ENCODE measurements at places on chromosomes 4 and X.

- DNase-seq, result no peak
Observed at GRCh38 chr4:27145597-27145996, 285.0 kb downstream of the STIM2 start.

DNA sequence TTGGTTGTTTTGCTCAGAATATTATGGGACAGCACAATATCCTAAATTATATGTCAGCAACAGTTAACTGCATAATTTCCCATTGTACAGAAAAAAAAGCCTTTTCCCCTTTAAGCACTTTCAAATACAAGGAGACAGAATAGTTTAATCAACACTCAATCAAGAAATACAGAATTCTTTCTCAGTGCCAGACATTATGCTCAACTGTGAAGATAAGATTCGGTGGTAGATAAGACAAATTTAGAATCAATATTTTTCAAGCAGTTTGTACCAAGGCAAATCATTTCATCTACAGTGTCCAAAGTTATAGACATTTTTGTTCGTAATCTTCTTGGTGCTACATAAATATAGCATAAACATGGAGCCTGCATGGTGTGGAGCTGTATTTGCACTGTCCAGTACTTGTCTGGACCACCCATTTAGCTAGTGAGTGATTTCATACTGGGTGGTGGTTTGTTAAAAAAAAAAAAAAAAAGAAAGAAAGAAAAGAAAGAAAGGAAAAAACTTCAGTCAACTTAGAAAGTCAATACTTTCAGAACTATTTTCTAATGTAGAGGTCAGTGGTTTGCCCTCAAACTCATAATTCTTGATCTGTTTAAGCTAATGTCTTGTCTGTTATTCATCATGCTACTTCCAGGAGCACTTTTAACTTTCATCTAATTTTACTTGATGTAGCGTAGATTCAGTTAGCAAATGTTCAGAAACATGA lies 522.9 kb downstream of the FAT4 start:
- DNase-seq, result no peak

DNA sequence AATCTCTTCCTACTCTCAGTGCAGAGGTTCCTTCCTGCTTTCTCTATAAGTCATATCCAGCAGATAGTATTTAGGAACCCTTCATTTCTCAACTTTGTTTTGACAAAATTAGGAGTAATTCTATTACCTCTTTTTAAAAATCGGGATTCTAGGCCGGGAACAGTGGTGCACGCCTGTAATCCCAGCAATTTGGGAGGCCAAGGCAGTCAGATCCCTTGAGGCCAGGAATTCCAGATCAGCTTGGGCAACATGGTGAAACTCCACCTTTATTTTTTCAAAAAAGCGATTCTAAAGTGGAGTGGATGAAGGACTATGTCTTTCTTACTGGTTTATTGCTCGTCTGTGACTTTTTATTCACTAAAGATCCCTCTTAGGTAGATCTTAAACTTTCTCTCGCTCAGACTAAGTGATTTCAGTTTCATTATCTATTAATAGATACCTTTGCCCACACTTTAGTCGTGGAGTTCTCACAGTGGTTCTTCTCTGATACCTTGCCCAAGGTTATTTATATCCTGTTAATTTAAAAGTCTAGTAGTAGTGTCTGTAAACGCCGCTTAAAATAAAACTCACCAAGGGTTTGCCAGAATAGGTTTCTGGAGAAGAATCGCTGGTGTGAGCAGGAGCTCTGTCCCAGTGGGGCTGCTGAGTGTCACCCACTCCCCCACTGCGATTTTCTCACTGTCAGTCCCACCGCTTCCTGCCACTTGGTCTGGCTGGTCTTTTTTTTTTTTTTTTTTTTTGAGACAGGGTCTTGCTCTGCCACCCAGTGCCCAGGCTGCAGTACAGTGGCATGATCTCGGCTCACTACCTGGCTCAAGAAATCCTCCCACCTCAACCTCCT lies 27.0 kb upstream of the TMEM131L start:
- DNase-seq, result peak; percentile 57

DNA sequence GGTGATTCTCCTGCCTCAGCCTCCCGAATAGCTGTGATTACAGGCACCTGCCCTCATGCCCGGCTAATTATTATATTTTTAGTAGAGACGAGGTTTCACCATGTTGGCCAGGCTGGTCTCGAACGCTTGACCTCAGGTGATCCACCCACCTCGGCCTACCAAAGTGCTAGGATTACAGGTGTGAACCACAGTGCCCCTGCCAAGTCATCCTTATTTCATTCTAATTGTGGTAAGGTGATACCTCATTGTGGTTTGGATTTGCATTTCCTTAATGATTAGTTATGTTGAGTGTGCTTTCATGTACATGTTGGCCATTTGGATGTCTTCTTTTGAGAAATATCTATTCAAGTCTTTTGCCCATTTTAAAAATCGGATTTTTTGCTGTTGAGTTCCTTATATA lies 93.0 kb downstream of the USP9X start:
- DNase-seq, result peak; percentile 25

- no peak for DNase-seq
Observed at GRCh38 chr4:11297627-11298026, 131.1 kb downstream of the HS3ST1 start.

- DNase-seq, result no peak
Observed at GRCh38 chrX:46648660-46649059, 75.1 kb downstream of the CHST7 start.

GRCh38 chr4:185950891-185951290 lies 118.1 kb upstream of the TLR3 start:
- no peak for DNase-seq

- DNase-seq, result no peak
Observed at GRCh38 chrX:23908219-23909004, 606 bp downstream of the CXorf58 start.

- DNase-seq, result no peak
Observed at GRCh38 chr4:76105652-76106051, 31.1 kb downstream of the ART3 start.

- no peak for DNase-seq
Observed at GRCh38 chr4:133402616-133403015, 253.5 kb downstream of the PCDH10 start.

GRCh38 chrX:40278340-40279090 lies 180.8 kb upstream of the BCOR start:
- peak; percentile 78 for DNase-seq

GRCh38 chr4:125010796-125011503 lies 298.4 kb upstream of the ANKRD50 start:
- no peak for DNase-seq

DNA sequence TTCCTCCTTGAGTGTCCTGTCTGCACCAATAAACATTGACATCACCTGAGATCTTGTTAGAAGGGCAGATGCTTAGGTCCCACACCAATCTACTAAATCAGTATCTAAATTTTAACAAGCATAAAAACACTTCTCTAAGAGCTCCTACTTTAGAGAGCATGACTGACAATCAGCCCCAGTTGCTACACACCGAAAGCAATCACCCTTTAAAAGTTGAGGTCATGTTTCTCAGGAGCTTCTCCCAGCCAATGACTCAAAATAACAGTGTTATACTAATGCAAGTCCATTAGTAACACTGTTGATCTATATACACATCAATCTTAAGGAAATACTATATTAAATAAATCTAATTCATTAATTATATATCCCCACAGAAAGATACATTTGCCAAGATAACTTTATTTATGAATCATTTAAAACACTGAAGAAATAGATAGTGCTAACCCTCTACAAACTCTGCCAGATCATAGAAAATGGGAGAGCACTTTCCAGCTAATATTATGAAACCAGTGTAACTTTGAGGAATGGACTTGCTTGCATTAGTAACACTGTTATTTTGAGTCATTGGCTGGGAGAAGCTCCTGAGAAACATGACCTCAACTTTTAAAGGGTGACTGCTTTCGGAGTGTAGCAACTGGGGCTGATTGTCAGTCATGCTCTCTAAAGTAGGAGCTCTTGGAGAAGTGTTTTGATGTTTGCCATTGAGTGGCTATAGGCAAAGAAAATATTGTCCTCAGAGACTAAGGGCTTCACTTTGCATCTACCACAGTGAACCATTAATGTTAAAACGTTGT lies 109.8 kb upstream of the HDX start:
- DNase-seq, result no peak

GRCh38 chr4:121707344-121707743 lies 10.6 kb upstream of the ANXA5 start:
- DNase-seq, result no peak

GRCh38 chr4:134591326-134591725 lies 389.7 kb upstream of the PABPC4L start:
- no peak for DNase-seq

- DNase-seq, result peak; percentile 44
Observed at GRCh38 chrX:65706041-65706828, 38.8 kb downstream of the MSN start.

GRCh38 chr4:2689114-2689513 lies 67.0 kb downstream of the TNIP2 start:
- no peak for DNase-seq

- no peak for DNase-seq
Observed at GRCh38 chrX:153820601-153821000, 9.7 kb downstream of the PDZD4 start.

GRCh38 chr4:99088023-99088449 lies 552 bp downstream of the ADH5 start:
- peak; percentile 17 for DNase-seq

DNA sequence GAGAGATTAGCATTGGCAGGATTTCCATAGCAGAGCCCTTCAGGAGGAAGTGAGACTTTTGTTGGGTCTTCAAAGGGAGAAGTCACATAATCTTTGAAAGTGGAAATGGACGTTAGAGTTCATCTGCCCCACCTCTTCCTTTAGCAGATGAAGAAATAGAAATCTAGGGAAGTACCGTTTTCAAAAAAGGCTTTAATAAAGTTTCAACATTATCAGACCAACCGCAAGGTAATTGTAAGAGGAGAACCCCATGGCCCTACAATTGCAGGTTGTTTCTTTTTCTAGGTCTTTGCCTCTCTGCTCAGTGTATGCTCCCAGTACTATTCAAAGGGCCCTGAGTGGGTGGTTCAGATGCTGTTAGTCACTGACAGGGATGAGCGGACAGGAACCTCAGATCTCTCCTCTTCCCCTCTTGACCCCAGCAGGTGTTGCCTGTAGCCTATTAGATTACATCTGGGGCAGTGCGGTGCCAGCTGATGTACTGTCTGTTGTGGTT lies 48.6 kb upstream of the AP1S2 start:
- DNase-seq, result no peak

DNA sequence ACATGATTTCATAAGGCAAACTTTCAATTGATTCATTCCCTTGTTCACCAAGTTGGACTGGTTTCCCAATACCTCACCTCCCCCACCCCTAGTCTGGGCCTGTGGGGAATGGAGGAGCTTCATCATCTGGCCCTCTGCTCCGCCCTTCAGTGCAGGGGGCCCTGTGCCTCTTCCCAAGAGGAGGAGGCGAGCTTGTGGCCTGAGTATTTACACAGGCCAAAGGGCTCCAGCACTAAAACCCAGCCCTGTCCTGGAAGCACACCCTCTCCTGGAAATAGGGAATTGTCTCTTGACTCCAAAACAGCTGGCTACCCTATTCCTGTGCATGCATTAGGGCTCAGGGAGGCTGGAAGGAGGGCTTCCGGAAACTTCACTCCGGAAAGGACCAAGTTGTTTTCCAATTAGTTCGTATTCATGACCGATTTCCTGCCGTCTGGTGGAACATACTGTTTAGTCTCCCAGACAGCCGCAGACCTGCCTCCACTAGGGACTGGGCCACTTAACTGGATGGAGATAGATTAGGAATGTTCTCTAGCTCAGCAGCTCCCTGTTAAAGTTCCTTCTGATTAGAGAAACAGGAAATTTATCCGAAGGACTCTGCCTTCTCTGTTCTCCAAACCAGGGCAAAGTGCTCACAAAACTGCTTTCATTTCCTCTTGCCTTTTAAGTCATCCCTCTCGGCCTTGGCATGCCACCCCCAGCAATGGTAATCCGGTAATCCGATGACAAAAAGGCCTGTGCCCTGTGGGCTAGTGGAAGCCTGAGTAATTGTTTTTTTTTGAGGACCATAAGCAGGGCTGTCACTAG lies 5.8 kb downstream of the SRPX2 start:
- DNase-seq, result no peak

DNA sequence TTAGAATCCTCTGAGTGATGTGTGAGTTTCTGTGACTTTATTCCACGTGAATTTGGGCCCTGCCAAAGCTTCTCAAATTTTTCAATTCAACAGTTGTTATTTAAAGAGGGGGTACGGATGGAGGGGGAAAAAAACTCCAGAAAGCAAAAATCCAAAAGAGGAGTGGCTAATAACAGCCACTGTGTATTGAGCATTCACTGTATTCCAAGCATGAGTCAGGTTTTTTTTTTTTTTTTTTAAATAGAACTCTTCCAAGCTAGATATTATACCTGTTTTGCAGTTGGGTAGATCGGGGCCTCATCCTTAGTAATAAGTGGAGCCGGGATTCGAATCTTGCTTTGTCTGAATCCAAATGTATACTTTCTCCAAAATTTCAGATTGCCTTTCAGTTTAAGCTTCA lies 6.4 kb upstream of the RHOH start:
- no peak for DNase-seq

DNA sequence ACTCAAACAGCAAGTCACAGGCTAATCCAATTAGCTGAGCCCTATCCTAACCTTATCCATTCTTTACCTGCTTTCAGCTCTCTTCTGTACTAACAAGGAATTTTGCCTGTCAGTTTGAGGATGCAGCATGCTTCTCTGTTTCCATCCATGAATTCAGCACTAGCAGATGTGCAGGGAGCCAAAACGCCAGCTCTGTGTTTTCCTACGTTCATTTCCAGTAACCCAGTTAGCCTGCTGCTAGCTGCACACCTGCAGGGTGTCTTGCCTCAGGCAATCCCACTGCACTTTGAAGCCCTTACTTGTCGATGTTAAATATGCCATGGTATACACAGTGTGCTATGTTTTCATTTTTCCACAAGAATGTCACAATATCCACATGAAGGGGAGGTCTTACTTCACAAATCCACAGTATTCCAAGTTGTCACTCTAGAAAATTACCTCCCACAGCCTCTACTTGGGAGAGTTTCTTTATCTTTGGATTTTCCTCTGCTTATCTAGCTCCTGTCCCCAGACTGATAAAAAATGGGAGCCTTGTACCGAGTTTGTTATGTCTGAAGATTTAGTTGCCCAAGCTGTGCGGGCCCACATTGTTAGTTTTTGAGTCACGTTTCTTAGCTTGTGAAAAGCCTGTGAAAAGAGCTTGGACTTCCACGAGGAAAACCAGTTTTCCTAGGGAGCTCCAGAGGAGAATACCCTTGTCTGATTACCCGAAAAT lies 127.6 kb upstream of the HHIP start:
- no peak for DNase-seq

GRCh38 chr4:128908735-128909134 lies 99.2 kb downstream of the JADE1 start:
- DNase-seq, result no peak

GRCh38 chr4:25489253-25489797 lies 112.3 kb downstream of the ANAPC4 start:
- DNase-seq, result no peak

DNA sequence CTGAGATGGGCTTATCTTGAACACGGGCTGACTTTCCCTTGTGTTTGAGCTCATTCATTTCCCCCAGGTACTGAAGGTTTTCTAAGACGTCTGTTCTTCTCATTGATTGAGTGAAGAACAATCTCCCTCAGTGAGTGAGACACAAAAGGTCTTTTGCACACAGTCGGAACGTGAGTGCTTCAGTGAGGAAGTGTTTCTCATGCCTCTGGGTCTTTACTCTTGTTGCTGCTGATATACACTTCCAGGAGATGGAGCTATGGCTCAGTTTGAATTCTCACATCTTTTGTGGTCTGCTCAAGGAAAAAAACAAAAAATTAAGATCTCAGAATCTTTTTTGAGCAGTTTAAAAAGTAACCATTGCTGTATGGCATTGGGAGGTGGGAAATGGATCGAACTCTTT lies 981.9 kb upstream of the TENM3 start:
- no peak for DNase-seq

- no peak for DNase-seq
Observed at GRCh38 chr4:24836661-24837242, 41.4 kb downstream of the SOD3 start.

GRCh38 chrX:34528081-34528480 lies 129.0 kb downstream of the TMEM47 start:
- DNase-seq, result no peak

Measured in CD4-positive, alpha-beta T cell treated with Interleukin-12 subunit alpha and Interleukin-12 subunit beta, for 1 hour (primary cell).